ENCODE measurements at places on chromosomes 7 and 10.

- DNase-seq = no peak
Measured at GRCh38 chr10:35637462-35637861, 4.6 kb downstream of the FZD8 start.

- no peak for DNase-seq
Measured at GRCh38 chr10:44971935-44972757, 6.5 kb downstream of the DEPP1 start.

DNA sequence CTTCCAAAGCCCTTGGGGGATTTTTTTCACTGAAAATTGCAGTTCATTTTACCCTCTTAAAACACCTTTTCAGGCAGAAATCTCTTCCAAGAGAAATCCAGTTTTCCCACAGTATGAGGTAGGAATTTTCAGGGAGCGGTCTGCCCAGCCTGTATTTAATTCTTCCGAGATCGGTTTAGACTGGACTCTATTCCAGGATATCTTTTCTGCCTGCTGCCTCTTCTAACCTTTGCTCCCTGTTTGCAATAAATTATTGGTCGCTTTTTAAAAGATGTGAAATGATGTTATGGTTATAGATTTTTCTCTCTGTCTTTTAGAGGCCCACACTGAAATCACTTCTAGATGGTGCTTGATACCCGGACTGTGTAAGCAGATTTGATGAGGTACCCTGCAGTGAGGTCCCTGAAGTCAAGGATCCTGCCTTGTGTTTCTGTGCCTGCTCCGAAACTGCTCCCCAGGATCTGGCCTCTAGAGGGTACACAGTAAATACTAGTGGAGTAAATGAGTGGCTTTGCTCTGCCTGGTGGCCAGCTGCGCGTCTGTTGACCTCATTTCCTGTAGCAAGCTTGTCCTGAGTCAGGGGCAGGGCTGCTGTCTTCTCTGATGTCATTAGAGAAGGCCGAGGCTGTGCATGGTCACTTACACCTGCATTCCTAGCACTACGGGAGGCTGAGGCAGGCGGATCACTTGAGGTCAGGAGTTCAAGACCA is 191.6 kb downstream of the FANK1 start:
- DNase-seq = no peak

GRCh38 chr10:18793951-18794350 is 134.7 kb downstream of the ARL5B start:
- DNase-seq = no peak

DNA sequence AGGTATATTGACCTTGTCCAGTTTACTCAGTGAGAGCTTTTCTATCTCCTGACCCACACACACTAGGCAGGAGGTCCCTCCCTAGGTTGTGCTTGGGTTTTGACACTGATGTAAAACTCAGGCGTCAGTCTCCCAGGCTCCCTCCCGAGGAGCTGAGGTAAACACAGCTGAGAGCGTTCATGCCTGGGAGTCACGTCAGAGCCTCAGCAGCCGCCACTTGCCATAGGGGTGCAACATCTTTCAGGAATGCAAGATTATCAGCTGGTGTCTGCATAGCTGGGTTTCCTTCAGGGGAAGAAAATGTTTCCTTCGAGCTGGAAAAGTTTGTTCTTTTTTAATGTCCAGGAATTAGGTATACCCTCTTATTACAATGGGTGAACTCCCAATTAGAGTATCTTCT is 70.6 kb downstream of the FGFR2 start:
- DNase-seq = no peak

- no peak for DNase-seq
Measured at GRCh38 chr10:5730766-5731165, 46.1 kb downstream of the TASOR2 start.

- DNase-seq = no peak
Measured at GRCh38 chr7:92820191-92820590, 16.2 kb downstream of the CDK6 start.

DNA sequence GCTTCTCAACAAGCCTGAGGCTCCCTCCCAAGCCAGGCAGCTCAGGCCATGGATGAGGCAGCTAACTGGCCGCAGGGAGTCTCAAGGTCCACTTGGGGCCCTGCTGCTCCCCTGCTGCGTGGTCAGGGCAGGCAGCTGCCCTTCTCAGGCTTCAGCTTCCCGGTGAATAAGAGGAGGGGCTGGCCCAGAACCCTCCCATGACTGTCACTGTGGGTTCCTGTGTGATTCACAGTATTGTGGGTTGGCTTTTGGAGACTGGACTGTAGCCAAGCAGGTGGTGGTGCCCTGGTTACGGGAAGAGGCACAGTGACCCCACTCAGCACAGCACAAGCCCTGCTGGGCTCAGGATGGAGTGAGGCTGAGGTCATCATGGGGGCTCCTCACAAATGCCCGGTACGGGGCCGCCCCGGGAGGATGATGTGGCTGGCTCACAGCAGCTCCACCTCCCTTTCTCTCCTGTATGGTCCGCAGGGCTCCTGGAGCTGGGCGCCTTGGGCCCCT is 189.8 kb downstream of the HECW1 start:
- DNase-seq = no peak

GRCh38 chr7:52592698-52593097 is 442.7 kb upstream of the POM121L12 start:
- DNase-seq = no peak

DNA sequence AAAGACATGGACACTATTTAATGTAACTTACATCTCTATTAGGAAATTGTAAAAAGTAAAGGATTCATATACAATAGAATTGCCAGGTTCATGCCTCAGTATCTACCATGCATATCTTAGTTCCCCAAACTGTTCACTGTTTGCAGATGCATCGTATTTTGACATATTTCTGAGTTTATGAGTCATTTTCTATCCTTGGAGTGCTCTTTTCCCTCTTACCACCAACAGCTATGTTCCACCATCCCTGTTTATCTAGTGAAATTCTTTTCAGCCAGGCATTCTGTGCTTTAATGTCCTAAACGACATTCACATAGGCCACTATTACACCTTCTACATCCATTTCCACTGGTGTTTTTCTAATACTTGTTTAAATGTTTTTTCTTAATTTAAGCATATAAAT is 139.4 kb upstream of the HPS1 start:
- no peak for DNase-seq

Data from NCI-H1930 (cell line).